ENCODE measurements at places on chromosomes 4 and X. TPM values are rescaled to one million over a fixed set of nuclear protein-coding genes. Genes with fewer than 3 reads are reported as not detected.

DNA sequence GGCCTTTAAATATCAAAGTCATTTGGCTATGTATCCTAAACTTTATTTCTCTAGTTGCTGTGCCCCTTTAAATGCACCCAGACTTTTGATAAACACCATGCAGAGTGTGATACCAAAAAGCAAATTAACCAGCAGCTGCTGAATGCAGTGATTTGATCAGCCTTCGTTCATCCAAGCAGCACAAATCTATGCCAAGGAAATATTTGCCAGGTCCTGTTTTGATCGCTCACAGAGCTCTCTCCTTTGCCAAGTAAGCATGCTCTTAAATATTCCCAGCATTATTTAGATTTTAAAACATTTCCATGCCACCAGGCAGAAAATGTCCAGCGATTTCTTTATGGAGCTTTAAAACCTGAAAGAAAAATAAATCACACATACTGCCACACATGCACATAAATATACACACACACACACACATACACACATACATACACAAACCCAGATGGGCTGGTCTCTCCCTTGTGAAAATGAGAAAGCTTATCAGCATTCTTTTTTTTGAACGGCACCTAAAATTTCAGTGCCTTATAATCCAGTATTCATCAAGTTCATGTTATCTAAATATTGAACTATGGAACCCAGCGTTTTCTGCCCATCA lies 35.7 kb downstream of the BTC start:
- H3K4me3 ChIP-seq, result no peak overlapping the region
- H3K4me1 ChIP-seq, result no peaks in the 10 kb centered on the region
- no peaks in the 10 kb centered on the region for H3K27me3 ChIP-seq
- DNase-seq, result no peak
- no peak overlapping the region for H3K27ac ChIP-seq

DNA sequence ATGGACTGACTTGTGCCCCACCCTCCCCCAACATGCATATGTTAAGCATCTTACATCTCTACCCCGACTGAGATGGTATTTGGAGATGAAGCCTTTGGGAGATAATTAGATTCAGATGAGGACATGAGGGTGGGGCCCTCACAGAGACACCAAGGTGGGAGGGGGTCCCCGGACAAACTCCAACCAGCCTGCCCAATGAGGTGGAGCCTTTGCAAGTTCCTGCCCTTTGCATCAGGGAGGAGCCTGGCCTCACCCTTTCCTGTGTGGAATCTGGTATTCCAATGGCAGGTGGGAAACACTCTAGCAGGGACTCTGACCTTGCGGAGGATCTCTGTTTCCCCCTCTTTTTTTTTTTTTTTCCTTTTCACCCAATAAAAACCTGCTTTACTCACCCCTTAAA lies 589.9 kb upstream of the BOD1L1 start:
- H3K27ac ChIP-seq, result no peak overlapping the region
- H3K27me3 ChIP-seq, result no peaks in the 10 kb centered on the region
- H3K4me3 ChIP-seq, result no peak overlapping the region

DNA sequence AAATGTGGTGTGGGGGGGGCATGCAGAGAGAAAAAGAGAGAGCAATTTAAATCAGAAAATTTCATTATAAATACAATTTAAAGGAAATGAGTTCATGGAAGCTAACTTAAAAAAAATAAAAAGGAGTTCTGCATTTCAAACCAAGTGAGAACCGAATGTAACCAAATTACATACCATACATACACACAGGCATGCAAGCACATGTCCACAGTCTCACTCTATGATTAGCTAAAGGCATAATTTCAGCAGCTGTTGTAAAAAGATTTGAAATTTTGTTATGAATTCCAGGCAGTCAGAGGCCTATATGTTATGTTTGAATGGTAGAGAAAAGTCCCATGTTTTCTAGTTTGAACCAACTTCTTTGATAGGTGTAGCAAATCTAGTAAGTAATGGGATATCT lies 611.6 kb upstream of the ADGRL3 start:
- no peak overlapping the region for H3K27ac ChIP-seq
- H3K36me3 ChIP-seq, result no peaks in the 10 kb centered on the region
- H3K27me3 ChIP-seq, result no peaks in the 10 kb centered on the region
- no peak overlapping the region for H3K4me3 ChIP-seq
- no peak for DNase-seq

DNA sequence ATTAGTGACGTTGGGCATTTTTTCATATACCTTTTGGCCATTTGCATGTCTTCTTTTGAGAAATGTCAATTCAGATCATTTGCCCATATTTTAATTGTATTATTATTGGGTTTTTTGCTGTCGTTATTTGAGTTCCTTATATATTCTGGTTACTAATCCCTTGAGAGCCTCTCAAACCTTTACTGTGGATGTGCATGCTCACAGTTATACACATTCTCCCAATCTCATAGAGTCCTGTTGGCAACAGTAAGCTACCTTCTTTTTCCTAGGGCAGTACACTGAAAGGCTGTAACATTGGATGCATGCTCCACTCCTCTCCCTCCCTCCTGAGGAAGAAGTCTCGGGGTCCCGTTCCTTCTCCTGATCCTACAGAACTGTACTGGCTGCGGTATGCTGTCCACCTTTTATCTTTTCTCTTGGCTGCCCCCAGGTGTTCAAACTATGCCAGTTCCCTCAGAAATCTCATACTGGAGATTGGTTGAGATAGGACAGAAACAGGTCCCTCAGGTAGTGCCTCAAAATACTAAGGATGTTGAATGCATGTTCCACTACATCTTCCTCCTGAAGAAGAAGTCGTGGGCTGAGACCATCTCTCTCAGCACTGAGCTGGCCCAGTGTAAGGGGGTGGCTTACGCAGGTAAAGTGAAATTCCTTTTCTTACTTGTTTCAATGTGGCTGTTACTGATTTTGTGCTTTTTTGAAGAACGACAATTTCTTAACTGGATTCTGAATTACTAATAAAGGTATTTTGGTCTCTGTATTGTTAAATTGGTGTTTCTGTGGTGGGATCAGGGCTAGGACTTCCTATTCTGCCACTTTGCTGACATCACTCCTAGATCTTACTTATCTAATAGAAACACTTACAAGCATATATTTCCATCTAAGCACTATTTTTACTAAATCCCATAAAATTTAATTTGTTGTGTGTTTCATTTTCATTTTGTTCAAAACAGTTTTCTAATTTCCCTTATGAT lies 145.4 kb upstream of the HUWE1 start:
- DNase-seq, result peak; percentile 15
- H3K4me3 ChIP-seq, result peak overlapping the region; percentile 19
- no peaks in the 10 kb centered on the region for H3K36me3 ChIP-seq
- no peak overlapping the region for H3K27ac ChIP-seq
- H3K27me3 ChIP-seq, result no peaks in the 10 kb centered on the region

DNA sequence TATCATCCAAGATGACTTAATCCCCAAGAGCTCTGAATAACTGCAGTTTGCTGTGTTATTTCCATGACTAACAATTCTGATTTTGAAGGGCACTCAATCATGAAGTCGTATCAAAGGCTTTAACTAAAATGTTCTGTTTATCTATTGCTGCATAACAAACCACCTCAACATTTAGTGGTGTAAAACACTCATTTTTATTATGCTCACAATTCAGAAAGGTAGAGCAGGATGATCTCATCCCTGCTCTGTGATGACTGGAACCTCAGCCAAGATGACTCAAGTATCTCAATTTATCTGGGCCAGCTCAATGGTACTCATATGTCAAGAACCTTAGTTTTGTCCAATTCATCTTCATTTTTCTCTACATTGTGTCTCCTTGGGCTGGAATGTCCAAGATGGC lies 451.1 kb downstream of the PPARGC1A start:
- H3K4me3 ChIP-seq, result no peak overlapping the region
- H3K27ac ChIP-seq, result no peak overlapping the region
- no peaks in the 10 kb centered on the region for H3K4me1 ChIP-seq

DNA sequence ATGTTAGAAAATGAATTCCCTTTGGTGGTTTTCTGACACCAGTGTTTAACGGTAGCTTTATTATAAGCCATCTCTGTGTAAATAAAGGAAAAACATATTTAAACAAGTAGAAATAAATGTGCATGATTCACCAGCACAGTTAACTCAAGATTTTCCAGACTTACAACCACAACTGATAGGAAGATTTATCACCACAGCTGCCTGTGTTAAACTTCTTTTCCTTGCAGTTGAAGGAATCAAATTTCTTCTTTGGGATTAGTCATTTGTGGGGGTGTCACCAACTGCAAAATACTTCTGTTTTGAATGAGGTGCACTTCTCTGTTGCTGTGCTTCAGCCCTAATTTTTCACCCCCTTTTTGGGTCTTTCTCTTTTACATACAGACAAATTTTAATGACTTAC lies 128.1 kb upstream of the STK26 start:
- no peaks in the 10 kb centered on the region for H3K36me3 ChIP-seq
- no peak overlapping the region for H3K4me3 ChIP-seq
- H3K4me1 ChIP-seq, result no peaks in the 10 kb centered on the region
- no peak overlapping the region for H3K27ac ChIP-seq

VEGFC gene
- total RNA-seq, result not detected

GRCh38 chr4:20323991-20324390 lies 72.3 kb downstream of the SLIT2 start:
- no peaks in the 10 kb centered on the region for H3K27me3 ChIP-seq
- H3K4me3 ChIP-seq, result no peak overlapping the region
- no peaks in the 10 kb centered on the region for H3K36me3 ChIP-seq
- H3K27ac ChIP-seq, result no peak overlapping the region
- DNase-seq, result no peak
- H3K4me1 ChIP-seq, result no peaks in the 10 kb centered on the region

DNA sequence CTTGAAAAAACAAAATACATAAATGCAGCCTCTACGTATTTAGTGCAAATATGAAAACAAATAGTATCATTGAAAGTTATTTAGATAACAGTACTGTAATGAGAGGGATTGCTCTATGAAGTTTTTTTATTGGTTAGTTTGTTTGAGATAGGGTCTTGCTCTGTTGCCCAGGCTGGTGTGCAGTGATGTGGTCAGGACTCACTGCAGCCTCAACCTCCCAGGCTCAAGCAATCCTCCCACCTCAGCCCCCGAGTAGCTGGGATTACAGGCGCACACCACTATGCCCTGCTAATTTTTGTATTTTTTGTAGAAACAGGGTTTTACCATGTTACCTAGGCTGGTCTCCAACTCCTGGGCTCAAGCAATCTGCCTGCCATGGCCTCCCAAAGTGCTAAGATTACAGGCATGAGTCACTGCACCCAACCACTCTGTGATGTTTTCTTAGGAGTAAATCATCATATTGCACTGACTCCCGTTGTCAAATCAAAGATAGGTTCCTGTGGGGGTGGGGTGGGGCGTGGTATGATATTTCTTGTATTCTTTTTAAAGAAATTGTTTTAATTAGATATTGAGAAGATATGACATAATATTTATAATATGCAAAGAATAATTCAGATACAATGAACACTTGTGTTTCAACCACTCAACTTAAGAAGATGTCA lies 75.8 kb downstream of the ATG4A start:
- no peaks in the 10 kb centered on the region for H3K27me3 ChIP-seq
- H3K36me3 ChIP-seq, result no peaks in the 10 kb centered on the region
- no peaks in the 10 kb centered on the region for H3K4me1 ChIP-seq

DNA sequence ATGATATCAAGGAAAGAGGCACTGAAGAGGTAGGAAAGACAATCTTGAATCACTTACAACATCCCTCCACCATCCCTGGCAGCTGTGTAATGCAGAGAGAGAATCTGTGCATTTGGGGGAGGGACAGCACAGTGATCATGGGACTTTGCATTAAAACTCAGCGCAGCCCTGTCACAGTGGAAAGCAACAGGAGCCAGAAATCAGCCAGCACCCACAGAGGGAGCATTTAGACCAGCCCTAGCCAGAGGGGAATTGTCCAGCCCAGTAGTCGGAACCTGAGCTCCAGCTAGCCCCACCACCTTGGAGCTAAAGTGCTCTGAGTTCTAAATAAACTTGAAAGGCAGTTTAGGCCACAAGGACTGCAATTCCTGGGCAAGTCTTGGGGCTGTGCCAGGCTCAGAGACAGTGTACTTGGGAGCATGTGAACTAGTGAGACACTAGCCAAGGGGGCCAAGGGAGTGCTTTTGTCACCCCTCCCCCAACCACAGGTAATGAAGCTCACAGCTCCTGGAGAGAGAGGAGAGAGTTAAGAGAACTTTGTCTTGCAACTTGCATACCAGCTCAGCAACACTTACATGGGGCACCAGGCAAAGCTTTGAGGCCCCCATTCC lies 83.9 kb upstream of the FAM241A start:
- no peak overlapping the region for H3K4me3 ChIP-seq
- no peaks in the 10 kb centered on the region for H3K4me1 ChIP-seq
- no peak overlapping the region for H3K27ac ChIP-seq
- H3K27me3 ChIP-seq, result no peaks in the 10 kb centered on the region
- DNase-seq, result no peak
- H3K36me3 ChIP-seq, result no peaks in the 10 kb centered on the region

EOLA1 gene
- 22.8 TPM for total RNA-seq

DNA sequence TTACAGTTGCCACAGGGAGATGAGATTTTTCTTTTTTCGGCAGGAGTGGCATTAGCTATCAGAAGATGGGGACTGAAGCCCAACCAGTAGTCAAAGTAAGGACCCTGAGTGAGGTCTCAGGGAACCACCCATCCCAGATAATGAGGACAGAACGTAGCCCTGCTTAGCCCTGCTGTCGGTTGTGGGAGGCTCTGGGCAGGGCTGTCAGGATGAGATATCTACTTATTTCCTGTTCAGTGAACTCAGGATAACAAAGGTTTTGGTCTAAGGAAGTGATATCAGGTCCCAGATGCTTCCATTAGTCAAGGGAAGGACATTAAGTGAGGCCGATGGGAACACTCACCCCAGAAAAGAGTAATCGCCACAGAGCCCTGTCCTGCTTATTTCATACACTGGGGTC lies 2.3 kb downstream of the MAGEB16 start:
- DNase-seq, result no peak
- no peaks in the 10 kb centered on the region for H3K27me3 ChIP-seq
- no peaks in the 10 kb centered on the region for H3K4me1 ChIP-seq
- H3K36me3 ChIP-seq, result no peaks in the 10 kb centered on the region

DNA sequence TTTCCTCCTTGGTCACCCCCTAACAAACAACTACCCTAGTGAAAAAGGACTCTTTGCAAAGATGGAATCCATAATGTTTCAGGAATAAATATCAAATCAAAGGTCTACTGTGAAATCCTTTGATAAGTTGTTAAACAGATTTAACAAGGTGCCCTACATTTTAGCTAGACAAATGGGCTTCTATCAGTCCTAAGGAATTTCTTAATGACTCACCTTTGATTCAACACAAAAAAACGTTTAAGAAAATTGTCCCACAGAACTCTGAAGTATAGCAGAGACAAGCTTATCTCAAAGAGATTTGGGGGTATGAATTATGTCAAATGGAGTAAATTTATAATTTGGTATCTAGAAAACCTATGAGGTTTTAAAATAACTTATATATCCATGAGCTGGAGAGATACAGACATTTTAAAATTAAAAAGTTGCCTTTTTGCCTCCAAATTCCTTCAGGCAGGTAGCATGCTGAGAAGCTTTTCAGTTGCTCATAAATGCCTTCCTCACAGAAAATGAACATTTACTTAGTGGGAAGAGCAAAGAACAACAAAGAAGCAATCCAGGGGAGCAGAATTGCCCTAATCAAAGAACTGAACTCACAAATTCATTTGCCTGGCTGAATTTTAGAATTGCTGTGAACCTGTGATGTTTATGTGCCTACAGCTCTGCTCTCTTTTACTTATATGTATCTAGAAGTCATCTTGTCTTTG lies 649.3 kb downstream of the STPG2 start:
- H3K27me3 ChIP-seq, result no peaks in the 10 kb centered on the region
- no peaks in the 10 kb centered on the region for H3K36me3 ChIP-seq
- H3K4me3 ChIP-seq, result no peak overlapping the region
- H3K27ac ChIP-seq, result no peak overlapping the region
- H3K4me1 ChIP-seq, result no peaks in the 10 kb centered on the region
- no peak for DNase-seq

- peak overlapping the region; percentile 98 for H3K27ac ChIP-seq
- no peaks in the 10 kb centered on the region for H3K27me3 ChIP-seq
- DNase-seq, result no peak
- peaks cover 57% of the 10 kb centered on the region for H3K4me1 ChIP-seq
Observed at GRCh38 chrX:15751155-15751819, 13.2 kb downstream of the CA5B start.

UGT8 gene
- total RNA-seq, result 20.0 TPM

ANXA10 gene
- not detected for total RNA-seq

TAF7L gene
- total RNA-seq, result not detected

Measured in activated B cell treated with CpG ODN at 0.5 μM for 24 hours (primary cell).